Neural progenitor cell (in vitro differentiated cells): ENCODE measurements at places on chromosomes 12 and 14.

DNA sequence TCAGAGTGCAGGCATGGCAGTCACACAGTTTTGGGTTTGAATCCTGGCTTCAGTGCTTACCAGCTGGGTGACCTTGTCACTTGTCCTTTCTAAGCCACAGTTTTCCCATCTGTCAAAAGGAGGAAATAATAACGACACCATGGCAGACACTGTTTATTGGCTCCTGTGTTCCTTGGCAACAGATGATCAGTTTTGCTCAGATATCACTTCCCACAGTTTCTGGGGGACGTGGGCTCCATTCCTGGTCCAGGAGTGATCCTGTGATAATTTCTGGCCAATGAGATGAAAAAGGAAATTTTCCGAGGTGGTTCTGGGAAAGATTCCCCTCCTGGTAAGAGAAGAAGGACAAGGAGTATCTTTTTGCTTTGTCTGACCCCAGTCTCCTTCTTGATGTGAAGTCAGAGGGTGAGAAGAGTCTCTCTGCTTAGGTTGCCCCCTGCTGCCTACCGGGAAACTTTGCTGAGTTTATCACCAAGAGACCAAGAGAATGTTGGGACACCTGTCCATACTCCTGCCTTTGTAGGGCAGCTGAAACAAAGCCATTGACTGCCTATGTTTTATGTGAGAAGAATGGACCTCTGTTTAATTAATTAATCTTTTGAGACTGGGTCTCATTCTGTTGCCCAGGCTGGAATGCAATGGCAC is 178.9 kb upstream of the NRXN3 start:
- peak; percentile 23 for DNase-seq

DNA sequence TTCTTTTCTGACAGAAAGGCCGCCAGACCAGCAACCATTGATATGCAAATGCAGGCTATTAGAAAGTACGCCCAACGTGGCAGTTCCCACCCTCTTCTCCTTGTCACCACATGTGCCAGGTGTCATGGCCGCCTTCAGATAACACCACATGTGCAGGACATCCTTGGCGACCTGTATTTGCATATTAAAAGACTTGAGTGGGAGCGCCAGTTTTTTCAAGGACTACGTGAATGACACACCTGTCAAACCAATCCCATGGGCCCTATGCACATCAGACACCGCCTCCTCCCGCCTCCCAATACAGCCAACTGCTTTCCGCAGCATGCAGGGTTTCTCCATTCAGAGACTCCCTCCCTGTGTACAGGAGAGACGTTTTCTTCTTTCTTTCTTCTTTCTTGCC is 318.6 kb upstream of the FAR2 start:
- no peak for DNase-seq

- DNase-seq = no peak
Measured at GRCh38 chr14:54410215-54410614, 13.4 kb downstream of the CDKN3 start.

GRCh38 chr14:78398216-78398615 is 228.0 kb downstream of the NRXN3 start:
- no peak for DNase-seq

- no peak for DNase-seq
Measured at GRCh38 chr12:131862084-131862441, 32.4 kb upstream of the ULK1 start.

DNA sequence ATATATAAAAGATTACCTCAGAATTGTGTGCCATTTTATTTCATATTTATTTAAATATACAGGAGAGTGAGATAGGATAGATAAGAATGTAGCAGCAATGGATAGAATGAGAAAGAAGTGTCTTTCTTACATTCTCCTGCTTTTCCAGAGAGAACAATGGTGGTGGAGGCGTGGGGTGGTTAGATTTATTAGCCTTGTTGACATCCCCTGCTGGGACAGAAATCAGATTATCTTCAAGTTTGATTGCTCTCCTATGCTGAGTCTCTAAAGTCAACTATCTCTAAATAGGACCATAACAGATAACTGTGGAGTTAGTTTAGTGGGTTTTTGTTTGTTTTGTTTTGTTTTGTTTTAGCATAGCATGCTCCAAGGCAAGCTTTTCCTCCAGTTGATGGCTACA is 397.6 kb downstream of the LRFN5 start:
- DNase-seq = peak; percentile 3

DNA sequence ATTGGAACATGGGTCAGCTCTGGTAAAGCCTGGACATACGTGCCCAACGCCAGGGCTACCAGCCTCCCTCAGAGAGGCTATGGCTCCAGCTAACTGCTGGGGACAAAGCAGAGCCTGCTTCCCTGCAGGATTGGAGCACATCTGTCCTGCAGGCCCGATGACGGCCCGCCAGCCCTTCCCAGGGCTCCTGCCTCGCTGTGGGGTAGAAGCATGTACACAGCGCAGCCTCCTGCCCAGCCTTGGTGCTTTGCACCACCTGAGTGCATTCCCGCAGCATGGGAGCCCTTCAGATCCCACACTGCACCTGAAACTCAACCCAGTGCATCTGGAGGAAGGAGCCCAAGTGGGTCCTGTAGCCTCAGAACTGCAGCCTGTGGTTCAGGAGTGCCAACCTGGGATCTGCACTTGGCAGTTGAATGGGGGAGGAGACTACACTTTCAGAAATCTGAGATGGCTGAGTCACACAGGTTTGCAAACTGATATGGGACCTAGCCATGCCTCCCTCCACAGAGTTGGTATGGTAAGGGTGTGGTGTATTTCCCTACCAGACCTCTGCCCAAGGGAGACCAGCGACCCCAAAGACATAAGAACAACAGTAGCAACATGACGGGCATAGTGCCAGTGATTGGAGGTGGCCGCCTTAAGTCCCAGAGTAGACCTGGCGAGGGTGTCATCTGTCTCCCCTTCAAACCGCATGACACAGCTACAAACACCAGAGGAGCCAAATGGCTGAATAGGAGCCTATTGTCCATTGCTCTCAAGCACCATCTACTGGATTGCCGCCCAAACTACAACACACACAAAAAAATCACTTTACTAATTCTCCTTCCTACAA is 273.9 kb upstream of the MIS18BP1 start:
- DNase-seq = peak; percentile 81

GRCh38 chr12:93186621-93187020 is 191.1 kb upstream of the NUDT4 start:
- no peak for DNase-seq

DNA sequence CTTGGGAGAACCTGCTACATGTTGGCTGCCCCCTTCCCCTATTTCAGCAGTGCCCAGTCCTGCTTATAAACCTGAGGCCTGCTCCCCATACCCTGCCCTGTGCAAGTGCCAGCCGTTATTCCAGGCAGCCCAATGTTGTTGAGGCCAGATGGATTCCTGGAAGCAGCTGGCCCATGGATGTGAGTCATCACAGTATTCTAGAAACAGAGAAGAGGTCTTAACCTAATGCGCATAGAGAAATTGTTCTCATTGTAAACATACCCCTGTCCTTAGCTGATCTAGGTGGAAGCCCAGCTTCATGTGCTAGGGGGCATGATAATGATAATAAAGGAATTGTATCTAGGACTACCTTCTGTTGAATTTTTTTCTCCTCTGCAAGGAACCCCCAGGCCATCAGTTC is 69.7 kb downstream of the TSPAN11 start:
- no peak for DNase-seq

DNA sequence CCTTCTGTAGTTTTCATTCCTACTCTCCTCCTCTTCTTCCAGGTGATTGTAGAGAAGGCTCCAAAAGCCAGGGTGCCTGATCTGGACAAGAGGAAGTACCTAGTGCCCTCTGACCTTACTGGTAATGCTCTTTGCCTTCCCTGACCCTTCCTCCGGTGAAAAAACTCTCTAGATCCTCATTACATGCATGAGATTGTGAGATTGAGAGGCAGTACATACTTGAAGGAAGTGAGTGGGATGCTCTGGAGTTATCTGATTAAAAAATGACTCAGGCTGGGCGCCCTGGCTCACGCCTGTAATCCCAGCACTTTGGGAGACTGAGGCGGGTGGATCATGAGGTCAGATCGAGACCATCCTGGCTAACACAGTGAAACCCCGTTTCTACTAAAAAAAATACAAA is 5.3 kb downstream of the GABARAPL1 start:
- no peak for DNase-seq

DNA sequence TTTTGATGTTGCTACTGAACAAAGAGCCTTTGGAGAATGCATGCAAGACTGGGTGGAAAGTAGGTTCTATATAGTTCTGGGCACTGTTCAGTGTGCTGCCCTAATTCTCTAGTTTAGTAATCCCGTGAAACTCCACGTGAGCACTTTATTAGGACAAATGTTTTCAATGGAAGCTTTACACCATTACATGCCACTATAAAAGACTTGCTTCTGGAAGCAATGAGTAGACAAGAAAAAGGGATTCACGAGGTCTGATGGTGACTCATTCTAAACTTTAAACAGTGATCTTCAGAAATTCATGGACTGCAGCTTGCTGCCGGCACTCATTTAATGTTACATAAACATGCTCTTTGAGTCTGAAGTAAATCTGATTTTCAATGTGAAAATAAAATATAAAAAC is 22.3 kb downstream of the ATG14 start:
- no peak for DNase-seq

DNA sequence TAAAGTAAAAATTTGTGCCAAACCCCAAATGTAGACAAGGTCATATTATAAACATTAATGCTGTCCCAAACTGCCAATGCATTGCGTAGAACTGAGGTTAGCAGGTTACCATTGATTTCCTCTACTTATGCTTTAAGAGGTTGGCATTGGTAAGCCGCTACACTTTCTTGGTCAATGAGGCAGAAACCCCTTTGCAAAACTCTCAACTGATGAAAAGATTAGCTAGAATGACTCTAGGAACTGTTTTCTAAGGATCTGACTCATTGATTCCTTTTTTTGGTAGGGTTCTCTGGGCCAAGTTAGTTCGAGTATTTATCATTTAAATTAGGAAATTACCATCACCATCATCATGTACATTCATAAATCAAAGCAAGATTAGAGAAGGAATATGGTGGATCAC is 44.6 kb downstream of the HMGA2 start:
- DNase-seq = no peak

GRCh38 chr12:109126784-109127183 is 10.4 kb downstream of the ACACB start:
- no peak for DNase-seq

DNA sequence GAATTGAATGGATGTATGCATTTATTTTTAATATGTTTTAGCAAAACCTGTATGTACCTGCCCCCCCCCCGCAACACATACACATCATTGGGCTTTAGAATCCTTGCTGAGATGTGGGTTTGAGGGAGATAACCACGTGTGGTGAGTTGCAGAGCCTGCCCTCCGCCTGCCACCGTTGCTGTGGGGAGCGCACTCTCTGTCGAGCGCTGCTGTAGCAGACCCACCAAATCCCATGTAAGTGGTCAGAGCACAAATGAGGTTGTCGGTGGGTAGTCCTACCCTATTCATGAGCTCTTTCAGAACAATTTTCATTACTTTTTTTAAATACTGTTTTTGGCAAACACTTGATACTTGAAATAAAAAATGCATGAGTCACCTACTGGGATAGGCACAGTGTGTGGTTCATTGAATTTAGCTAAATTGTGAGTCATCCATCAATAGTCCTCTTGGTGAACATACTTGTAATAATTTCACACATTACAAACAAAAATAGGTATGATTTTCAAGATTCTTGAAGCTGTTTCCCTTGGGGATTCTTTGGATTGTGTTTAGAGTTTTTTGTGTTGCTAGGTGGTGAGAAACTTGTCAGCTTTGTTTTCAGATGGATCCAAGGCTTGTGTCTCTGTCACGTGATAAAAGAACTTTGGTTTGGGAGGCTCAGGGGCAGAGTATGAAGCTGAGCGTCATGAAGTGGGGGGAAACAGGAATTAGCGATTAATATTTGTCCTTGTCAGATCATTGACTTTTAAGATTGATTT is 107.6 kb downstream of the PTCSC3 start:
- no peak for DNase-seq

DNA sequence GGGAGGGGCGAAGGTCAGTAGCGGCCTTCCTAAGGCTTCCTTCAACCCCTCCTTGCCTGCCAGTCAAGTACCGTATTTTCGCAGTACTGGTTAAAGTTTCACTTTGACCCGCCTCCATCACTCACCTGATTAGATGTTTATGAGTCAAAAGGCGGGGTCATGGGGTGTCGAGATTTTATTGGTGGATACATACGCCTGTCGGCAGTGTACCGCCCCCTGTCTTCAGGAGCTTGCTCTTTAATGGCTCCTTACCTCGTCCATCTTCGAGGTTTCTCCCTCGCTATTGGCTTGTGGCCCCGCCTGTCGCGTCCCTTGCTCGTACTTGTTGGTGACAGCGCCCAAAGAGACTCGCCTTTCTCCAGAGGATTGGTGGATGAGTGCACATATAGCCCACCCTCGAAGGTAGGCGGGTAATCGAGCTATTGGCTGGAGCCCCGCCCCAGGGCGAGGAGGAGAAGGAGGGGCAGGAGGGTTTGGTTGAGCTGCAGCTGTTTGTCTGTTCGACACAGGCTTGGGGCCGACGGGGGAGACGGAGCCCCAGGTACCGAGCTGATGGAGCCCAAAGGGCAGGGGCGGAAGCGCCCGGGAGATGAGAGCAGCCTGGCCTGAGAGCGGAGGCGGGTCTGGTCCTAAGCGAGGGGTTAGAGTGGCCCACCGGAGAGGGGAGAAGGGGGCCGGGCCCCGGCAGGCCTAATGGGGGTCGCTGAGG is at the start of gene RAB5B:
RAB5B (plus strand) TSS at position 480 of the 709 bp plus-strand sequence. CDS start 12,883 bp downstream, outside the sequence.
- DNase-seq = peak; percentile 100

DNA sequence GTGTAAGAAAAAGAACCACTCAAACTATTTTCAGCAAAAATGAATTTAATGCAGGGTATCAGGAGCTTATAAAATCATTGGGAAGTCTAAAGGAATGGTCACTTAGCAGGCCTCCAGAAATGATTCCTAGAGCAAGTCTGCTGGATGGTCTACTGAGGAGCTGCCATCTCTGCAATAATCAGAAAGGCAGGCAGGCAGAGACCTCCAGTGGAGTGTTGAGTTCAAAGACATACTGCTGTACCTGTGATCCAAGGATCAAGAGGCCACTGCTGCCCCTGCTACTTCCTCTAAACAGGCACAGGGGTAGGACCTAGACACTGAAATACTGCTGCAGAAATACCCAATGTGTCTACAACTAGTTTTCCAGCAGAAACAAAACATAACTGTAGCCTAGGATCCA is 14.5 kb upstream of the KICS2 start:
- DNase-seq = no peak

GRCh38 chr14:22974530-22975313 is 7.6 kb downstream of the AJUBA start:
- DNase-seq = no peak

DNA sequence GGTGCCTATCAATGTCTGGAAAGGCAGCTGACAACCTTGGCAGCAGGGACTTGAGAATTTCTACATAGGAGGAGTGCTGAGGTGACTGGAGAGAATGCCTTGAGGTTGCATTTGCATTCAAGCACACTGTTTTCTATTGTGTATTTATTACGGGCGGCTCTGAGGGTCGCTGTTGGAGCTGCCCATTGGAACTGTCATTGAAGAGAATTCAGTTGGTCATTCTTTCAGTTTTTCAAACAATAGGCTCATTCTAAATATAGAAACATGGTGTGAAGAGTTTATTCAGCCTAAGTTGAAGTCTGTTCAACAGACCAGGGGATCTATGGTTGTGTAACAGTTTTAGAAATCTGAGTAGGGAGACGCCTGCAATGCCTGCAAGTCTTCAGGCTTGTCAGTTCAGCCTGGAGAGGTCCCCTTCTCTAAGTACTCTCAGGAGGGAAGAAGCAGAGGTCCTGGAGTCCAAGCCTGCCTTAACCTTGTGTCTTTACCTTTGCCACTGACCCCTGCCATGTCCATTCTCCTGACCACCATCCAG is 9.8 kb upstream of the ABHD12B start:
- DNase-seq = no peak

- DNase-seq = no peak
Measured at GRCh38 chr12:13120413-13120812, 16.9 kb upstream of the GSG1 start.
